ENCODE measurements at places on chromosomes 7 and 10.

DNA sequence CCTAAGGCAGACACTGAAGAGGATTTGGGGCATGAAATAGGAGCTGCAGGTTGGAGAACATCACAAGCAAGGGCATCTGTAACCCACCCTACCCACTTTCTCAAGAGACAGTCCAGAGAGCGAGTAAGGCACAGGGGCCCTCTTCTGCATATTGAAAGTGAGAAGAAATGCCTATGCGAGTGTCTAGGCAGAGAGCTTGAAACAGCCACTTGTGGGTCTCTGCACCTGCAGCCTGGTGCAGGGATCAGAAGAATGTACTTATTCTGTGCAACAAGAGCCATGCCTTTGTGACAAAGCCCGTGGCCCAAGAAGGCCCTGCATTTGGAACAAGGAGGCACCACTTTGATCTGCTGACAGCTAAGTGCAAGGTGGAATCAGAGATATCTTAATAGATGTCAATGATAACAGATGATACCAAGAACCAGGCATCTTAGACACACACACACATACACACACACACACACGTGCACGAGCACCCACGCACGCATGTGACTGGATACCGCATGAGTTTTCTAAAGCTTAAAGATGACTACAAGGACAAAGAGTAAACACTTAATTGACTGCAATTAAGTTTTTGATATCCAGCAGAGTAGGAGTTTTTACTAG lies 89.3 kb downstream of the NPSR1 start:
- no peak for DNase-seq

DNA sequence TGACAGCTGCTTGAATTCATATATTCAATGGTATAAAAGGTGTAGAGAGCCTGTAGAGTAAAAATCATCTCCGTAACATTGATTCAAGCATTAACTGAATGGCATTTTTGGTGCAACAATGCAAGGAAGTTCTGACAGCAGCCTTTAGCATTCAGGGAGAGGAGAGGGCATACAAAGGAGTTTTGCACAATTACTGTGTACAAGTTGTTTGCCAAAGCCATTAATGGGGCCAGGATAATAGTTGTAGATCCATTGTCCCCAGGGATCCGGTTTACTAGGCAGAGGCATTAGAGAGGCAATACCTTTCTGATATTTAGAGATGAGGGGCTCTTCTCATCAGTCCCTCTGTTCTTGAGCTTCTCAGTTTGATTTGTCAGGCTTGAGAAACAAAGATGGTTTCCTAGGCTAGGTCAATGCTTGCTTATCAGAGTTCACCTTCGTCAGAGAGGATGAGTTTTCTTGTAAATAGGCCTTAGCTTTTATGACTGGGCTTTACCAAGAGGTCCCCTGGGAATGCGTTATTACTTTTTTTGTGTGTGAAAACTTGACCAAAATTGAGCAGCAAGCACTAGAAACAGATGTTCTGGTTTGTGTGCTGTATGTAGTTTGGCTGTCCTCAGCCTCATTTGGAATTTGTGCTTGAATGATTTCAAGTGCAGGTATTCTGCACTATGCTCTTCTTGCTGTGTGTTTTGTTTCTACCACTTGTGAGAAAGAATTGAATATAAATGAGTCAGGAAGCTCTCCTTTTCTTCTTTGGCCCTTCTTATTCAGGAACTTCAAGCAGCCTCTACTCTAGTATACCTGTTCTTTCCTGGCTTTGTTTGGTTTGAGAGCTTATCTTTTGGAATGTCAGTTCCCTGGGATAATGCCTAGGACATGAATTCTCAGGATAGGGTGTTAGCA lies 32.0 kb downstream of the SND1 start:
- no peak for DNase-seq

DNA sequence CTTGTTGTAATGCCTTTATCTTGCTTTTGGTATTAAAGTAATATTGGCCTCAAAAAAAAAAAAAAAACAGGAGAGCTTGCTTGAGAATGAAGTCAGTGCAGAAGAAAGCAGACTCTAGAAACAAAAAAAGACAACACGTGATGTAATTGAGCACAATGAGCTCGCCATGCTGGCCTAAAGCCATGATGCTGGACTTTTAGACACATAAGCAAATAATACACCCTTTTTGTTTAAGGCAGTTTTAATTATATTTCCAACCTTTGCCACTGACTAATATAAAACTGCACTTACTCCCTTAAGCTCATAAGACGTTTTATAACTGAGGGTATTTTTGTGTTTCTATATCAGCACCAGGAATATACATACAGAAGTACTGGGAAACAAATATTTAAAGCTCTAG lies 798.3 kb downstream of the KCNMA1 start:
- DNase-seq: no peak

DNA sequence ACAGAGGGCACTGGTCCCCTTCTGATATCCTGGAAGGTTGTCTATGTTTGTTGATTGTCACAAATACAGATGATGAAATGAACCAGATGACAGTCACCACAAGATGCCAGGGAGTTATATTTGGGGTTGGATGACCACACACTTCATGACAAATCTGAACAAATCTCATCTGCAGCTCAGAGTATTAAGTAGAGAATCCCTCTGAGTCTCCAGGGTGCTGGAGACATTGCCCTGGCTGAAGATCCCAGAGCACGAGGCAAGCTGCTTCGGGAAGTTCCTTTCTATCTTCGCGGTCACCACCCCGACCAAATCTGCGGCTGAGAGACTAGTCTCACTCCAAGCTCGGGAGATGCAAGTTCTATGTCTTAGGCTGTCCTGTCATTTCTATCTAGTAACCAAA lies 9.0 kb downstream of the DENND2A start:
- no peak for DNase-seq

- DNase-seq: no peak
Observed at GRCh38 chr10:91740353-91740924, 57.8 kb upstream of the TNKS2 start.

DNA sequence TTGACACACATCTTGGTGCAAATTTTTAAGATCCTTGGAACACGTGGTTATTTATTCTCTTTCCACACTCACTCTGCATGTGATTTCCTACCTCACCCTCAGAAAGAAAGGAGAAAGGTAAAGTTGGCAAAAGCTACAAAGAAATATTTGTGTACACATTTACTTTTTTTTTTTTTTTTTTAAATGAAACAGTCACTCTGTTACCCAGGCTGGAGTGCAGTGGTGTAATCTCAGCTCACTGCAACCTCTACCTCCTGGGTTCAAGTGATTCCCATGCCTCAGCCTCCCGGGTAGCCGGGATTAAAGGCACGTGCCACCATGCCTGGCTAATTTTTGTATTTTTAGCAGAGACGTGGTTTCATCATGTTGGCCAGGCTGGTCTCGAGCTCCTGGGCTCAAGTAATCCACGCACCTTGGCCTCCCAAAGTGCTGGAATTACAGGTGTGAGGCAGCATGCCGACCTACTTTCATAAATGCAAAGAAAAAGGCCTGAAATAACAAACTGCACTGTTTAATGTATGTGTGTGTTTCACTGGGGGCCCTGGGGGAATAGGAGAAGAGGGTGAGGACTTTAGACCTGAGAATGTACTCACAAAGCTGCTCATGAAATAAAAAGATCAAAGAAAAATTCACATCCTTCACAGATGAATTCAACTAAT lies 71.6 kb upstream of the GRID1 start:
- DNase-seq: no peak

DNA sequence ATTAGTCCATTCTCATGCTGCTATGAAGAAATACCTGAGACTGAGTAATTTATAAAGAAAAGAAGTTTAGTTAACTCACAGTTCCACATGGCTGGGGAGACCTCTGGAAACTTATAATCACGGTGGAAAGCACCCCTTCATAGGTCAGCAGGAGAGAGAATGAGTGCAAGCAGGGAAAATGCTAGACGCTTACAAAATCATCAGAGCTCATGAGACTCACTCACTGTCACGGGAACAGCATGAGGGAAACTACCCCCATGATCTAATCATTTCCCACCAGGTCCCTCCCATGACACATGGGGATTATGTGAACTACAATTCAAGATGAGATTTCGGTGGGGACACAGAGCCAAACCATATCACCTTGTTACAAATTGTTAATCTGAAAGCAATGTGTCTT lies 15.8 kb downstream of the TAS2R39 start:
- no peak for DNase-seq

DNA sequence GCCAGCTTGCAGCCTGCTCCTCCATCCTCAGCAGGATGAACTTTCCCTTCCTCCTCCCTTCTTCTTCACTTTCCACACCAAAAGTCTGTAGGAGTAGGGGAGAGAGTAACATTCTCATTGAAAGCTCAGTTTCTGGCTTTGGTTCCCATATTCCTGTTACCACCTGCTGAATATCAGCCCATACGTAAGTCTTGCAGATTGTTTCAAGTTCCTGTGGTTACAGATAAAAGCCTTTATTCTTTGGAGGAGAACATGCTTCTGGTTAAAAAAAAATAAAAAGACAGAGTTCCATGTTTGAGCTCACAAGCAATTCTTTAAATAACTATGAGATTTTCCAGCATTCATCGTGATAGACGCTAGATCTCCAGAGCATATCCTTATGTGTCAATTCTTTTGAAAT lies 637.3 kb downstream of the SUGCT start:
- no peak for DNase-seq

DNA sequence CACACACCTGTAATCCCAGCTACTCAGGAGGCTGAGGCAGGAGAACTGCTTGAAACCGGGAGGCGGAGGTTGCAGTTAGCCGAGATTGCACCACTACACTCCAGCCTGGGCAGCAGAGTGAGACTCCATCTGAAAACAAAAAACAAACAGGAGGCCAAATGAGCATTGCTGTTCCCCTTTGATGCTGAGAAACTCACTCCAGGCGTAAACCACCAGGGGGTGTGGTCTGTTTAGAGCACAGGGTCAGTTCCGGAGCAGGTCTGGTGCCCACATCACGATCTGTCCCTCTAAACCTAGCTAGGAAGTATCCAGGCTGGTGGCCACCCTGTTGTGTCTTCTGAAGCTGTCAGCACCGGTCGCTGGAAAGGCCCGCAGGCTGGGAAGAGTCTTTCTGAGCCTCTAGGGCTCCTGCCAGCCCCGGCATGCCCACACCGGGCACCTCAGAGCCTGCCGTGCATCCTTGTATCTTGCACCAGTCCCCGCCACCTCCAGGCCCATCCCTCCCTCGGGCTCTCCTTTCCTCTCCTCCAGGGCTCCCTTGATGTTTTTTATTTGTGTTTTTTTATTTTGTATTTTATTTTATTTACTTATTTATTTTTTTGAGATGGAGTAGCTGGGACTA lies 66.3 kb upstream of the SH2B2 start:
- no peak for DNase-seq

- DNase-seq: no peak
Observed at GRCh38 chr7:79420464-79420863, 33.0 kb downstream of the MAGI2 start.

GRCh38 chr7:117285826-117286225 lies 37.0 kb downstream of the WNT2 start:
- DNase-seq: peak; percentile 68

- DNase-seq: no peak
Observed at GRCh38 chr10:49625411-49625810, 11.6 kb downstream of the CHAT start.

DNA sequence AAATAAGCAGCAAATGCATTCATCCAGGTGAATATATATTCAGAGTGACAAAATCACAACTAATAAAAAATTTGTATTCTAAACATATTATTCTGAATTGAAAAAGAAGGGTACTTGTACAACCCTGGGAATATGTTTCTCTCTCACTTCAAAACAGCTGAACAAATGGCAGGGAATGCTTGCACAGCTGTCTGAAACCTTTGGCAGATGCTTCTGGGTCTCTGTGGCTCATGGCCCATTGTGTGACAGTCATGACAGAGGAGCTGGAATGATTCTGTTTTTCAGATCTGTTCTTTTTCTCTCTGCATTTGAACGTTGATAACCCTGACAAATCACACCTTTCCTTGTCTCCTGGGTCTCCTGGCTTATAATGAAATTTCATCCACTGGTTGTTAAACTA lies 275.7 kb upstream of the FZD1 start:
- no peak for DNase-seq

DNA sequence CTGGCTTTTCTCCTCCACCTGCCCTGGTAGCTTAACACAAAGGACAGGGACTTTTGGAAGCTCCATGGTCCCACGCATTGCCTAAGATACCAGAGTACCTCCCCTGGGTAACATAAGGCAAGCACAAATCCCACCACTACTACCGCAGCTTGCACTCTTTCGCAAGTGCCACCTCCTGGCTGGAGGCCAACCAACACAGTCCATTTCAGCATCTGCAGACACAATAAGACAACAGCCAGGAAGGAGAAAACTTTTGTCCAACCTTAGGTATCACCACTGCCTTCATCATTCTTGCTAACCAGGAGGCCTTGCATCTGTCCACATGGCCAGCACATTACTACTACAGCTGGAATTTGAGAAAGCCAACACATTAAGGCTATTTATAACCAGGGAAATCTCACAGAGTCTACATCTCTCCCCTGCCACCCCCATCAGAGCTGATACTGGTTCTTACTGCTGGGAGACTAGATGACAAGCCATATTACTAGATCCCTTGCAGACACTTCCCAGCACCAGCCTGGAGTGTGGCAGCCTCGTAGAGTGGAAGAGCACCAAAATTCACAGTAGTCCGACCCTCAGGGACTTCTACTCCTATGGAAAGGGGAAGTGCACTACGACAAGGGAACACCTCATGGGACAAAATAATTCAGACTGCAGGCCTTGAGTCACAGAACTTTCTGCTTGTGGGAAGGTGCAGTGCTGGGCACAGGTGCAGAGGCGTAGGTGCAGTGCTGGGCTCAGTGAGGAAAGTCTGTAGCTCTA lies 39.8 kb upstream of the CDK13 start:
- no peak for DNase-seq

DNA sequence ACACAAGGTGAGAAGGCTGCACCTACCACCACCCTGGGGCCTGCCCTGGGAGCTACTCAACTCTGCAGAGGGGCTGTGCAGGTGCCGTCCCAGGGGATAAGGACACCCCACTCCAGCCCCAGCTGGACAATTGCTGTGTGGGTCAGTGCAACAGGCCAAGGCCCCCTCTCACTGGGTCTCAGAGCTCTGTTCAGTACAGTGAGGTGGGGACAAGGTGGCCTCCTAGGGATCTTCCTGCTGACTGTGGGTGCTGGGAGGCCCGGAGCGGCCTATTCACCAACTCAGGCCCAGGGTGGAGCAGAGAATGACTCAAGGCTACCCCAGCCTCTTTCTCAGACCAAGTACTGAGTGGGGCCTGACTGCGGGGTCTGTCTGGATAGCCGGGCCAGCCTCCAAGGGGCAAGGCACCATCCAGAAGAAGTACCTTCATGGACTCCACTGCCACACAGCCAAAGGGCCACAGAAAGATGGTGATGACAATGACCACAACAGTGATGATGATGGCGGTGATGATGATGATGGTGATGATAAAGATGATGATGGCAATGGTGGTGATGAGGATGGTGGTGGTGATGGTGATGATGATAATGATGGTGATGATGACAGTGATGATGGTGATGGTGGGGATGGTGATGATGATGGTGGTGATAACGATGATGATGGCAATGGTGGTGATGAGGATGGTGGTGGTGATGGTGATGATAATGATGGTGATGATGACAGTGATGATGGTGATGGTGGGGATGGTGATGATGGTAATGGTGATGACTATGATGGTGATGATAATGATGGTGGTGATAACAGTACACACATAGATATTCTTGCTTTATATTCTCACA lies 59.8 kb upstream of the DNAAF5 start:
- no peak for DNase-seq

- no peak for DNase-seq
Observed at GRCh38 chr10:73494877-73495225, 973 bp downstream of the PPP3CB start.

- no peak for DNase-seq
Observed at GRCh38 chr10:71006506-71006905, 118.1 kb upstream of the PCBD1 start.

GRCh38 chr7:107494315-107494751 lies 24.5 kb downstream of the GPR22 start:
- DNase-seq: no peak

Measured in esophagus muscularis mucosa (tissue), 4 donors.